ENCODE measurements at places on chromosomes 6 and 20.

DNA sequence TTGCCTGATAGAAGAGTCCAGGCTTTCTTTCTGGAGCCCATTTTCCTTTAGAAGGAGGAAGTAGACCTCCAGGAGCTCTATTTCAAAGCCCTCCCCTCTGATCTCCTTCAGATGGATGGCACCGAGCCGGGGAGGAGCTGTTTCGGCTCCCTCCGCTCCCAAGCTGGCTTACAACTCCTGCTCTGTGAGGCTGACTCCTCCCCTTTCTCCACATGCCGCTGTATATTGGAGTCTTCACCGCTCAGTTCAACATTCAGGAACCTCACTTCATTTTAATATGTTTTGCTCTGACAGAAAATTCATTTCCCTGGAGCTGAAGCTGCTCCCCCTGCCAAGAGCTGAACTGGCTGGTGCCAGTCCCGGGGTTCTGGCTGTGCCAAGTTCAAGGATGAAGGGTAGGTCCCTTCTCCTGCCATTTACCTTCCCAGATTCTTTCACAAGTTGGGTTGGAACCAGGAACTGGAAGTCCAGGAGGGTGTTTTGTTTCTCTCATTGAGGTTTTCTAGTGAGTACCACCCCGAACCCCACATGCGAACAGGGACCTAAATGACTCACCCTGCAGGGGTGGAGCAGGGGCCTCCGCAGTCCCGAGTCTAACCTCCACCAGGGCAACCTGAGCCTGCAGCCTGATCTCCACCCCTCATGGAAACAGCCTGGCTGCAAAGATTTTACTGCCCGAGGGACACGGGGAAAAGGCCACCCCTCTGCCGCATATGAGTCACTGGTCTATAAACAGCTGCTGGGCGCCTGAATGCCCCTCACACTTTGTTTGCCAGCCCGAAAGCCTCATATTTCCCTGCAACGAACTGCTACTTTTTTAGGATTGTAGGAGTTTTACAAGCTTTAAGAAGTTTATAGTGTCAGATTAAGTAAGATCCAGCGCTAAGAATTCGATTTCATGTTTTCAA, 68.6 kb upstream of the FOXA2 start:
- DNase-seq, result no peak

- DNase-seq, result no peak
These were observed 15.1 kb upstream of the HLA-A start for GRCh38 chr6:29927275-29927569.

- DNase-seq, result no peak
These were observed 36.7 kb downstream of the EBF4 start for GRCh38 chr20:2729251-2729713.

DNA sequence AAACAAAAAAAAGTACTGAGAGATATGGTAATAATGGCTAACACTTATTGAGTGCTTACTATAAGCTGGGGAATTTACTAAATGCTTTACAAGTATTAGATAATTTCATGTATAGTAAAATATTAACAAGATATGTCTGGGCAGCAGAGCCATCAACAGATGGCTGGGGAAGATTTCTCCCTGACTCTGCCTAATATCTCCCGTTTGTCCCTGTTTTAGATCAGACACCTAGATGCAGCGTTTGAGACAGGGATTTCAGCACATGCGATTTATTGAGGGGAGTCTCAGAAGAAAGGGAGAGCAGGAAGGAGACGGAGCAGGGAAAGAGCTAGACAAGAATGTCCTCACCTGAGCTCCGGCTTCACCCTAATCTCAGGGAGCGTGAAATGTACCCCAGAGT, 36.9 kb upstream of the ADGRF1 start:
- DNase-seq, result no peak

DNA sequence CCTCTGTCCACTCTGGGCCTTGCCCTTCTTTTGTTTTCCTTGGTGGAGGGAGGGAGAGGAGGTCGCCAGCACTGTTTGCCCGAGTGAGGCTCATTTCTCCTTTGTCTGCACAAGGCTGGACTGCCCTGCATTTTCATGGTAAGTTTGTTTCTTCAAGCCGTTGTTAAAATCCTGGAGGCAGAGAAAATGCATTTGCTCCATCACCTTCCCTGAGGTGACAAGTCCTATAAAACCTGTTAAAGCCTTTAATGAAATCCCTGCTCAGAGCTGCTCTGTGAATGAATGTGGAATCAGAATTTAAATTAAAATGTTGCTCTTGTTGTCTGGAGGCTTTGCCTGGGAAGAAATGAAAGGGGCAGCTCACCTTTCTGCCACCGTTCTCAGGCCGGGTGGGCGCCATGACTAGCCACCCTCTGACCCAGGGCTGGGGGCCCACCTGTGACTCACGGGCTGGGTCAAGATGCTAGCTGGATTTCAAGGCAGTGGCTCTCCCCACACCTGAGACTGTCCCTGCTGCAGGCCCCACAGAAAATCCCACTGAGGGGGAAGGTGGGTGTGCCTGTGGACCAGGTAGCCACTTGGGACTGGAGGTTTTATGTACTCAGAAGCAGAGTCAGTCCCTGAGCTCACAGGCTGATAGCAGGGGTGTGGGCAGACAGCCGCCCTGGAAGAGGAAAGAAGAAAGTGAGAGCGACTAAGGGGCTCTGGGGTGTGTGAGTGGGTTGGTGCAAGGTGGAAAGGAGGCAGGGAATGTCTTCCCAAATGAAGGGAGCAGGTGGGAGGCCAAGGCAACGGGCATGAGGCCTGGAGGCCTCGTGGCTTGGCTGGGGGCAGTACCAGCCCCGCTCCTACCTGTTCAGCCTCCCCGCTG, 24.0 kb upstream of the MYT1 start:
- DNase-seq, result no peak

DNA sequence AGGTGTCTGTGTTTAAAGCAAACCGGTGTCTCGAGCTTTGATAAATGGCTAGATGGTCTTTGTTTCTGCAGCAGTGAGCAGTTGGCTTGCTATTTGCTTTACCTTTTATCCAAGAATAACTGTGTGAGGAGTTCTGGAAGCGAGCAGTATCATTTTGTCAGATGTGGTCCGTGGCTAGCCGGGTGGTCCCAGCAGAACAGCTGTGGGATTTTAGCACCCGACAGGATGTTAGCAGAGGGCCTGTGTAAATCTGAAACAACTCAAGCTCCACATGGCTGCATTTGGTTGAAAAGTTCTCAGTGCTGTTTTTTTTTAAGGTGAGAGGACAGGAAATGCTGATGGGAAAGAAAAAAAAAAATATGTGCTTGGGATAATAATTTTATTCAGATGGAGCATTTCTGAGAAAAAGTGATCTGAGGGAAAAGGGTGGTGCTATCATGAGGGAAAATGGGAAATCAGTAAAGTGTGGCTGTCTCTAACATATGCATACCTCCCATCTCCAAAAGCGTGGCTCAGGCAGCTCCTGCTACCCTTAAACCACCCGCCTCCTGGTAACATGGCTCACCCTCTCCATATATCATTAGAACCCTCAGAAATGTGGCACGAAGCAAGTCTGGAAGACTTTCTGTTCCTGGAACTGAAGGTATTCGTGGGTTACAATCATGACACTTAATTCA, 215.4 kb downstream of the TSHZ2 start:
- no peak for DNase-seq

DNA sequence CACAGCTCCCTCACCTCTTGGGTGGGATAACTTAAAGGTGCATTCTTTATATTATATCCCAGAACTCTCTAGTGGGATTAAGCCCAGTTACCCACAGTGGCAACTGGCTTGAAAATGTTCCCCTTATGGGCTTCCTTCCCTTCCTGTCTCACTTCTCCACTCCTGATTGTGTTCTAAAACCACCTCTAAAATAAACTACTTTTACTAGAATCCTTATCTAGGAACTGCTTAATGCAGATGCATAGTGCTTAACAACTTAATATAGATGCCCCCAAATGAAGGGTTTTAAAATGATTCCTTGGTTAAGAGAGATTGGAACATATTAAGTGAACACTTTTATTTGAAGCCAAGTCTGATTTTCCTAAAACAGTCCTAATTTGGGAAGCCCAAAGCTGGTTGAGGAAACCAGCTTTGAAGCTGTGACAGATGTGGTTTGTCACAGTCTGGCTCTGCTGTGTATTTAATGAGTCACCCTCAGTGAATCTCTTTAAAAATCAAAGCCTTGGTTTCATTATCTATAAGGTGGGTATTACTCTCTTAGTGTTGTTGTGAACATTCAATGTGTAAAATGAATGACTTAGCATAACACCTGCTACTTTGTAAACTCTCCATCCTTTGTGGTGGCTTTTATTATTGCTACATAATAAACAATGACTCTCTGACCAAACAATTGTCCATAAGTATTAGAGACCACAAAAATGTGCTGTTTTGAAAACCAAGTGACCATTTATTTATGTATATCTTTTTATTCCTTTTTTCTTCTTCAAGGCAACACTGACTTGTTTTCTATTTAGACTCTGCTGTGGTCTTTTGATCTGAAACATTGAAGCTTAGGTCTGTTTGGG, 24.4 kb downstream of the PLCB1 start:
- no peak for DNase-seq

DNA sequence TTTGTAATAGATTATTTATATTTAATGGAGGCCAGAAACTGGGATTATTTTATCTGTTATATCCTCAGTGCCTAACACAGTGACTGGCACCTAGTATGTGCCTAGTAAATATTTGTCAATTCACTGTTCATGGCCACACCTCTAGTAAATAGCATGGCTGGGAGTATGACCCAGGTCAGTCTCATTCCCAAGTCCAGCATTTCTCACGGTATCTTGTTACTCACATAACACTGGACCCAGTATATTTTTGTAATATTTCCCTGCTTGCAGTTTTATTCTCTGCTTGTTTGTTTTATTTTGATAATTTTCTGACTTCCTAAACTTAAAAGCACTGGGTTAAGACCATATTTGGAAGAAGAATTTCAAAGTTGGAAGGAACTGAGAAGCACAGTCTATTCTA, 47.7 kb downstream of the CTNNBL1 start:
- DNase-seq, result no peak
